LHCN-M2 (cell line): ENCODE measurements at places on chromosomes 7 and 10. TPM values are rescaled to one million over a fixed set of nuclear protein-coding genes. Genes with fewer than 3 reads are reported as not detected.

DNA sequence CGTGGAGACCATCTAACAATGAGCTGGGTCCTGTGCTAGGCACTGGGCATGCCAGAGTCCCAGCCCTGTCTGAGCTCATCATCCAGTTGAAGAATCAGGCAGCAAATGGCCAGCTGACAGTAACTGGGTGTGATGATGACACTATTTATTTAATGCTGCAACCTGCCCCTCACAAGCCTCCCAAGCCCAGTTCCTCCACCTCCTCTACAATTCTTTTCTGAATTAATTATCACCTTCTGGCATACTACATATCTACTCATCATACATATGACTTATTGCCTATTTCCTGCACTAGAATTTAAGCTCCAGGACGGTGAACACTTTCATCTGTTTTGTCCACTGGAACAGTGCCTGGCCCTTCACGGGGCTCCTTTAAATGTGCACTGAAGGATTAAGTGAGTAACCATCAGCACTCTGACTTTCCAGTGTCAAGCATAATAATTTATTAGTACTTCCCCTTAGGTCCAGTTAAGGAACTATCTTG is 96.7 kb upstream of the LAMB4 start:
- no peak for DNase-seq

DNA sequence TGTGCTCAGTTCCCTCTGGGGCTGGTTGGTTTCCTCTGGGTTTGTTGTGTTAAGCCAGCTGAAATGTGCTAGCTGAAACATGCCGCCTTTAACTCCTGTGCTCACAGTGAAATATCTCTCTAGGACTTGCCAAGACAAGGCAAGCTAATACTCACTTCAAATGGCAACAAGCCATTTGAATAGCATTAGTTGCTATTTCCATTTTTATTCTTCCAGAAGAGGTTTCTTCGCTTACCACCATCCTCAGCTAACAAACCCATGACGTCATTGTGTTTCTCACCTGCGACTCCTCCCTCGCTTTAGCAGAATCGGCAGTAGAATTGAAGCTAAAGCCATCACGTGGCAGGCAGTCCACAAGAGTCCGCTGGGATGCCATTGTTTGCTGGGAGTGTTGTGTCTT is 61.3 kb downstream of the ZNF22 start:
- DNase-seq: no peak

DNA sequence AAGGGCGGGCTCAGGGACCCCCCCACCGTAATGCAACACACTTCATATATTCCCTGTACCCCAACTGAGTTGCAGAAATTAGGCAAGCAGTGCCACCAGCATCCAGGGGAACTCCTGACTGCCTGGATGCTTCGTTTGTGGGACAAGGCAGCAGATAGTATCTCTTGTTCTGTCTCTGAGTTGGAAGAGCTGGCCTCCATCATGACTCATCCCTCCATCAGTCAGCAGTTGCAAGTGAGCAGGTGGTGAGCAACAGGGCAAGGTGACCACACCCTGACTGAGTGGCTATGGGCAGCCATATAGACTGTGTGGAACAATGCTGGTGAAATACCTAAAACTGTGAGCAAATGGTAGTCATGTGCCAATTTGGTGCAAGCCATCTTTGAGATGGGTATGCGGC is 22.8 kb upstream of the ADAMTS14 start:
- DNase-seq: peak; percentile 79

- DNase-seq: no peak
Observed at GRCh38 chr10:110827875-110828274, 43.9 kb upstream of the PDCD4 start.

- no peak for DNase-seq
Observed at GRCh38 chr10:97666992-97667391, 20.0 kb downstream of the AVPI1 start.

DNA sequence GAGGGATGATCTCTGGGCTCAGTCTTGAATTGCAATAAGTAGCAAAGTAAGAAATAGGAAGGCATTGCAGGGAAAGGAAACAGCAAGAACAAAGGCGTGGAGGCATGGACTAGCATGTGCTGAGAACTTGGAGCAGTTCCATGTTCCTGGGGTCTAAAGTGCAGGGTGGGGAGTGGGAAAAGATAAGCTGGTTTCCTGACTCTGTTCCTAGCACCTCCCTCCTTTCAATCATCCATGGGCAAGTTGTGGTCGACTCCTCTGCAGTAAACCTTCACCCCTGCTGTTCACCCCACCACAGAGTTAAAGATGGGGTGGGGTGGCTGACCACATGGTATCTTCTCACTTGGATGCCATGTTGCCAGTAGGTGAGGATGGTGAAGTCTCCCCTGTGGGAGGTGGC is 29.6 kb downstream of the RPS24 start:
- no peak for DNase-seq

- DNase-seq: no peak
Observed at GRCh38 chr10:6059506-6059905, 2.7 kb downstream of the IL2RA start.

GRCh38 chr10:42753126-42753506 is 29.5 kb upstream of the BMS1 start:
- peak; percentile 37 for DNase-seq

DNA sequence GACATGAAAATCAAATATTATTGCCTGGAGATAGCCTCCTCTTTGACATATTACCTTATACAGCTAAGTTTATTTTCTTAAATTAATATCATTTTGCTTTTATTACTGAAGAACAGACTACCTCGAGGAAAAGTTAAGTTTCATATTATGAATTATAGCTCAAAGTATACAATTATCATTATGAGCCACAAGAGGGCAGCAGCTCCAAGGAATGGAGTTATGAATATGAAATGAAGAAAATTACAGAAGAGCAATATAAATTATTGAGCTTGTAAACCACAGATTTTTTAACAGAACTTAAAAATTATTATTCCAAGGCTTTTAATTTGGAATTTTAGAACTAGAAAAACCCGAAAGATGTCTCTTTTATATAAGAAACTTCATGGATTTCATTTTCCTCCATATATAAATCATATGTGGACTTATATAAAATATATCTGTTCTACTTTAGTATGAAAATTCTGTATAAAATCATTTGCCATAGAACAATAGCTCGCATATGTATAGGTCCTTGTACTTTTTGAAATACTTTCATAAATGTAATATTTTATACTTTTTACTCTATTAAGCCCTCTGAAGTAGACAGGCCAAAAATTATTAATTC is 40.1 kb downstream of the IQUB start:
- peak; percentile 56 for DNase-seq

DNA sequence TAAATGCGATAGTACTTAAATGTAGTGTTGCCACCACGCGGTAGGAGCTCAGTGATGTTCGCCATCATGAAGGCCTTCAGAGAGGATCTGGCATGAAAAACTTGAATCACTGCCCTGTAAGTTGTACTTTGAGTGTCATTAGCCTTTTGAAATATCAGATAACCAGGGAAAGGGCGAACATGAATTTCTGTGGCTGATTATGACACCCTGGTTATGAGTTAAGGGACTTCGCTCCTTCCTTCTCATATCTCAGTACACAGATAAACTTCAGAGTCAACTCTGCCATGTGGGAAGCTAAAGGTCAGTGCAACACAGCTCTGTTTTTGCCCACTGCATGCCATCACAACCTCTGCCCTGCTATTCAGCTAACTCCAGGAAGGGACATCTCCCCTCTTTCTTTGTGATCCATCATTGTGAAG is 8.9 kb upstream of the ACSL5 start:
- DNase-seq: no peak

DNA sequence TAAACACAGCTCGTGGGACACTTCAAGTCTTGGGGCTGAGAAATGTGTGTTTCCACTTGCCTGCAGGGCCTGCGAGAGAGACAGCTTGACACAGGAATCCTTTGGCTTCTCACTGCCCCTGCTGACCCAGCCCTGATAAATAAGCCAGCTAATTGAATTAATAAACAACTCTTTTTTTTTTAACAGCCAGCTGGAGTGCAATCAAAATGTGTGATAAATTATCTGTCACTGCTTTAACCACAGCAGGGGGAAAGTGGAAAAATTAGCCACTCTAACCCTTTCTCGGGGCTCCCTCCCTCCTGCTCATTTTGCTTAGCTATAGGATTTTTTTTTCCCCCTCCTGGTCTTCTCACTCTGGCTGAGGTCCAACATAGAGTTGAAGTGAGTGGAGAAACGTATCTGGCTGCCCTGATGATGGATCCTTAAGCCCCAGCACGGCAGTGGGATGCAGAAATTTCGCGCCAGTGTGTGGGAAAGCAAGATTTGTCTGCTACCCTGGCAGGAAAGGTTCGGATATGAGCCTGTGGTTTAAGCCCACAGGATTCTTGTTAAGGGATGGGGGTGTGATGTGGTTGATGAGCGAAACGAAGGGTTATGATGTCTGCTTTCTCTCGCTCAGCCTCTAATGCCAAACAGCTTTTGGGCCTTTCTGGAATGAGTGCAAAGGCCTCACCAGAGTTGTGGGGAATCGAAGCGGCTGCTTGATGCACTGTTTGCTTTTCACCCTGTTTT is 173.8 kb downstream of the TRIL start:
- DNase-seq: no peak

- no peak for DNase-seq
Observed at GRCh38 chr7:80830584-80831285, 88.1 kb downstream of the SEMA3C start.

GRCh38 chr7:85489498-85489897 is 302.6 kb upstream of the SEMA3D start:
- DNase-seq: no peak

DNA sequence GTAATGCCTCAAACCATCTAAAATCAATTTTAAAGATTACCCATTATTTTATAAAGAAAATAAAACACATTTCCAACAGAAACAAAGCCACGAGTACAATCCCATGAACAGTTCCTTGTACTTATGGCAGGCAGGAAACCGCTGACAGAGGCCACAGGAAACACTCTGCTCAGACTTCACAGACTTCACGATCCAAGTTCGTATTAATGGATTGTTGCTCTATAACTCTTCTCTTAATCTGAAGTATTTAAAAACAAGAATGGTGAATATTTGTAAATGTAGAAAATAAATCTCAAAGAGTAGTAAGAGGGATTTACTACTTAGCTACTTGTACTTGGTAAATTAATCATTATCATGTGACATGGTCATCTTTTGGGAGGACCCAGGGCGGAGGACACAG is 78.3 kb downstream of the SNX10 start:
- no peak for DNase-seq

- DNase-seq: no peak
Observed at GRCh38 chr10:81248886-81249285, 626.1 kb upstream of the NRG3 start.

GRCh38 chr10:106820579-106820978 is 343.9 kb downstream of the SORCS1 start:
- DNase-seq: no peak

- DNase-seq: no peak
Observed at GRCh38 chr10:103653581-103654037, 160.1 kb downstream of the NEURL1 start.

DNA sequence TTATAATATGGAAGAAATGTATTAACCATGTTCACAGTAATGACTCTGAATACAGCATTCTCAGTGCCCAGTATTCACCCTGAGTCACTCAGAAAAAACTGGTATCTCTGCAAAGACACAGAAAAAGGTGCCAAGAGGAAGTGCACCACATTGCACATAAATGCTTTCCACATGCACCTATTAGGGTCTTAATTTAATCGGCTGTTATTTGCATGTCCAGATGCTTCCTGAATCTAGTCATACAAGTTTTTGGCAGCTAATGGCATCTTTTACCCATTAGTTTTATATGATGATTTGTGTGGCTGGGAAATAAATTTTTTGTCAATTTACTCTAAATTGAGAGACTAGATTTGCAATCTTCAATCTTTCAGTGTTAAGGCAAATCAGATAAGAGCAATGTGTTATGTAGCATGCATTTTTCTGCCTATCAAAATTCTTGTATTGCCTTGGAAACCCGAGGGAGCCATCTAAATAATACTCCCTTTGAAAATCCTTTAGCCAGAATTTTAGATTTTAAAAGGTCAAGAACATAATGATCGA is 58.2 kb downstream of the ZNF680 start:
- no peak for DNase-seq

DNA sequence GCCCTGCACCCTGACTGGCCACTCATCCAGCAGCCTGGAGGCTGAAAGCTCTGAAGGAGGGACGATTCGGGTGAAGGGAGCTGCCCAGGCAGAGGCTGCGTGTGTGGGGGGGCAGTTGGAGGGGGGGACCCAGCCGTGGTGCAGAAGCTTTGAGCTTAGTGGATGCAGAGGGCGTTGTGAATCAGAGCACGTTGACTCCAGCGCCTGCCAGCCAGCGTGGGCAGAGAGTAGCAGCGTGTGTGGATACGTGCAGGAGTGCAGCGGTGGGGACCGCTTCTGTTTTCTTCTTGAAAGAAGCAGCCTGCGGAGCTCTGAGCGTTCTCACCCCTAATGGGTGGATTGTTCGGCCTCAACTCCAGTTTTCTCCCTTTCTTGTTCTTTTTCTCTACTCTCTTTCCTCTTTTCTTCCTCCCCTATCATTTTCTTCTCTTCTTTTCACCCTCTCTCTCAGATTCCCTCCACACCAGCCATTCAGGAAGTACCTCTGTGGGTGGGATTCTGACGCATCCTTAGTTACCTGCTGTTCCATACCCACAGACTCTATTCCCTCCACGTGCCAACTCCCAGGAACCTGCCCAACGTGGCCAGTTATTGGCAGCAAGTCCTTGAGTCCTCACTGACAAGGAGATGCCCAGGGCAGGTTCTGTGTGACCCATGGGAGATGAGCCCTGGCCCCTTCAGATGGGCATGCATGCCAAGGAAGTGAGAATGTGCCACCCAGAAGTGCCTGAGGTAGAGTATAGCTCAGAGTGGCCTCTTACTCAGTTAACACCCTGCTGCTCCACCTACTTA is 47.4 kb downstream of the SORCS3 start:
- no peak for DNase-seq

GRCh38 chr10:49441488-49442476 is 45.9 kb upstream of the DRGX start:
- no peak for DNase-seq

DNA sequence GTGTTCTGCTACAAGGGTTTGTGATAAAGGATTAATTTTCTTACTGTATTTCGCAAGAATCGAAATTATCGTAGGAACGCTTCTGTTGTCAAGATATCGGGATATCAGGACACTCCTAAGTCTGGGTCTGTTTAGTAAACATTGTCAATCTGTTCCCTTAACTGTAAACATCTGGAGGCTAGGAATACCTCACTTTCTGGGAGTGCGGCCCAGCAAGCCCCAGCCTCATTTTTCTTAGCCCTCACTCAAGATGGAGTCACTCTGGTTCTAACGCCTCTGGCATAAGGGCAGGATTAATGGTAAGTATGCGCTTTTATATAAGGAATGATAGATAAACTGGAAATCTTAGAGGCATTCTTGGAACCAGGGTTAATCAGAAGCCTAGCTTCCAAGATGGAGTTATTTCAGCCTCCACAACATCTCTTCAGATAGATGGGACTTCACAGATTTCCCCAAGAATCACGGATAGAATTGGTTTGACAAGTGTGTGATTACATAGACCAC is 30.1 kb upstream of the CCL24 start:
- DNase-seq: no peak

GRCh38 chr7:75879771-75880184 is 944 bp downstream of the RHBDD2 start:
- no peak for DNase-seq

GRCh38 chr7:73844131-73844547 is 1.8 kb upstream of the METTL27 start:
- no peak for DNase-seq

- DNase-seq: no peak
Observed at GRCh38 chr7:131359136-131359776, 31.6 kb downstream of the MKLN1 start.

The CLDN4 gene
- total RNA-seq: 0.17 and 0.19 TPM in 2 replicates

The ZNF138 gene
- total RNA-seq: 9.1 and 11.3 TPM in 2 replicates

The RADIL gene
- 2.5 and 3.5 TPM in 2 replicates for total RNA-seq

The HERPUD2 gene
- total RNA-seq: 25.7 and 28.6 TPM in 2 replicates

The PNLIPRP1 gene
- not detected in 2 replicates for total RNA-seq

The MOGAT3 gene
- total RNA-seq: not detected in 2 replicates

The C10orf67 gene
- 0.11 and 0.19 TPM in 2 replicates for total RNA-seq

The TMEM213 gene
- not detected in 2 replicates for total RNA-seq

The HGF gene
- total RNA-seq: 11.5 and 13.0 TPM in 2 replicates
